ENCODE measurements at places on chromosomes 12 and 14.

- no peak for DNase-seq
Observed at GRCh38 chr12:100061814-100062213, 77.1 kb upstream of the ANKS1B start.

DNA sequence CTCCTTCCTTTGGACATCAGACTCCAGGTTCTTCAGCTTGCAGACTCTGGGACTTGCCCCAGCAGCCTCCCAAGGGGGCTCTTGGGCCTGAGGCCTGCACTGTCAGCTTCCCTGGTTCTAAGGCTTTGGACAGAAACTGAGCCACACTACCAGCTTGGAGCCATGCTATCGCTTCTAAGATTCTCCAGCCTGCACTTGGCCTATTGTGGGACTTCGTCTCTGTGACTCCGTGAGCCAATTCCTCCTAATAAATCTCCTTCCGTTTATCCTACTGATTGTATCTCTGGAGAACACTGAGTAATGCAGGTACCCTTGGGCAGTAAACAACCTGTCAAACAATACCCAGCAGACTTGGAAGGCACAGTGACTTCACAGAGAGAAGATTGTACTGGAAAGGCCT lies 24.9 kb upstream of the RHOJ start:
- peak; percentile 58 for DNase-seq

DNA sequence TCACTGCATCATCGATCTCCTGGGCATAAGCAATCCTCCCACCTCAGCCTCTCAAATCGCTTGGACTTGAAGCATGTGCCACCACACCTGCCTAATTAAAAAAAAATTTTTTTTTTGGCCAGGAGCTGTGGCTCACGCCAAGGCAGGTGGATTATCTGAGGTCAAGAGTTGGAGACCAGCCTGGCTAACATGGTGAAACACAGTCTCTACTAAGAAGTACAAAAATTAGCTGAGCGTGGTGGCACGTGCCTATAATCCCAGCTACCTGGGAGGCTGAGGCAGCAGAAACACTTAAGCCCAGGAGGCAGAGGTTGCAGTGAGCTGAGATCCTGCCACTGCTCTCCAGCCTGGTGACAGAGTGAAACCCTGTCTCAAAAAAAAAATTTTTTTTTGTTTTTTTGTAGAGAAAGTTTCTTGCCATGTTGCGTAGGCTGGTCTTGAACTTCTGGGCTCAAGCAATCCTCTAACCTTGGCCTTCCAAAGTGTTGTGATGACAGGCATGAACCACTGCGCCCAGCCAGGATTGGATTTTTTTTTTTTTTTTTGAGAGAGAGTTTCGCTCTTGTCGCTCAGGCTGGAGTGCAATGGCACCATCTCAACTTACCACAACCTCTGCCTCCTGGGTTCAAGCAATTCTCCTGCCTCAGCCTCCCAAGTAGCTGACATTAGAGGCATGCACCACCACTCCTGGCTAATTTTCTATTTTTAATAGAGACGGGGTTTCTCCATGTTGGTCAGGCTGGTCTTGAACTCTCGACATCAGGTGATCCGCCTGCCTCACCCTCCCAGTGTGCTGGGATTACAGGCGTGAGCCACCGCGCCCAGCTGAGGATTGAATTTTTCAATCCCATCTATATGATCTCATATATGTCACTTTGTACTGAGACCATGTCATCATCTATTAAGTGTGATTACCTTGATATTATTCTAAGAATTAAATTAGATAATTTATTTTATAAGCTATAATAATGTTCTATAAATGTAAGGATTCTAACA lies 12.4 kb downstream of the SLC2A3 start:
- no peak for DNase-seq

GRCh38 chr14:99347561-99347960 lies 75.6 kb upstream of the BCL11B start:
- peak; percentile 45 for DNase-seq

DNA sequence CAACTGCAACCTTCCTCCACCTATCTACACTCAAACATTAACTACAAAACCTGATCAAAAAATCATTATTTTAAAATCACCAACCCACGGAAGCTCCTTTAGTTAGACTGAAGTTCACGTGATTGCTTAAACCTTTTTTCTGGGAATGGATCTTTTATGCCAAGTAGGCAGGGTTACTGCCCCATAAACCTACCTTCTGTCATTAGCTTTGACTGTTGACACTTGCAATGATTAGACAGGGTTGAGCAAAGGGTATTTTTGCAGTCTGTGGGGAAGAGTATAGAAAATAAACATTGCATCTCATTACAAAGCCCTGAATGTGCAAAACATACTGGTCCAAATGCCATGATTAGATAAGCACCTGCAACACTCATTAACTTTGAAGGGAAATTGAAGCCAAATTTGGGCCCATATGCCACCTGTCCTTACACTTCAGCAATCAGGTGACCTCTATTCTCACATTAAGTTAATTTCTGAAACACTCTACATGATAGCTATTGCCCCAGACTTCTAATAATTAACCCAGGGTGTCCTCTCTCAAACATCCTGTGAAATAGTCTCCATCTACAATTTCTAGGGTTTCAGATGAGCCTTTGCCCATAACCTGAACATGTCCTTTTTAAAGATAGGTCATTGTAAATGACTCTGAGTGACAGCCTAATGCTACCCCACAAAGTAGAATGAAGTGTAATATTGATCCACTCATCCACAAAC lies 156.0 kb upstream of the PLEKHG7 start:
- DNase-seq: no peak

DNA sequence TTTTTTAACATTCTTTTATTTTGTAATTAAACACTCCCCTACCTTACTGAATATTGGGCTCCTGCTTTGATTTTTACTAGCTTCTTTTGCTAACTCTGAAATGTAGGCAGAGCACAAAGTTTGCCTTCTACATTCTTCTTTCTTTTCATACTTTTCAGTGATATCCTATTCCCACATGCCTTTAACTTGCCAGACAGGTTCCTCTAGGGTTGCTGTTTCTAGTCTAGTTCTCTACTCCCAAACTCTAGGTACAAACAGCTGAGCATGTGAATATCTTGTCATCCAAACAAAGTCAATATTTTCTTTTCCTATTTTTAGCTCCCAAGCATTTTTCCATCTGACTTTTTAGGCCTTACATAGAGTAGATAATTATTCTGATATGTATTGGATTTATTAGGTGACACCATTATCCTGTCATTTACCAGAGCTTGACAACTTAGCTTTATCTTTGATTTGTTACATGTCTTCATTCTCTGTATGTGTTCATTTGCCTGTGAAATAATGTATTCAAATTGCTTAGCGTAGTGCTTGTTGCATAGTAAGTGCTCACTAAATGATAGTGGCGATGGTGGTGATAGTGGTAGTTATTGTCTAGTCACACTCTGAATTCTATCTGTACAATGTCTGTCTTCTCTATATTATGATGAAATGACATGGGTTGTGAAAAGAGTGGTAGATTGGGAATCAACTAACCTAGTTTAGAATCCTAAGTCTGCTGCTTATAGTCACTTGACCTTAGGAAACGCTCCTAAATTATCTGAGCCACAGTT lies 73.6 kb upstream of the DNM1L start:
- no peak for DNase-seq

GRCh38 chr12:121872546-121873215 lies 14.0 kb upstream of the HPD start:
- DNase-seq: peak; percentile 87

Data from islet precursor cell (in vitro differentiated cells).